ENCODE measurements at places on chromosomes 16 and 17.

DNA sequence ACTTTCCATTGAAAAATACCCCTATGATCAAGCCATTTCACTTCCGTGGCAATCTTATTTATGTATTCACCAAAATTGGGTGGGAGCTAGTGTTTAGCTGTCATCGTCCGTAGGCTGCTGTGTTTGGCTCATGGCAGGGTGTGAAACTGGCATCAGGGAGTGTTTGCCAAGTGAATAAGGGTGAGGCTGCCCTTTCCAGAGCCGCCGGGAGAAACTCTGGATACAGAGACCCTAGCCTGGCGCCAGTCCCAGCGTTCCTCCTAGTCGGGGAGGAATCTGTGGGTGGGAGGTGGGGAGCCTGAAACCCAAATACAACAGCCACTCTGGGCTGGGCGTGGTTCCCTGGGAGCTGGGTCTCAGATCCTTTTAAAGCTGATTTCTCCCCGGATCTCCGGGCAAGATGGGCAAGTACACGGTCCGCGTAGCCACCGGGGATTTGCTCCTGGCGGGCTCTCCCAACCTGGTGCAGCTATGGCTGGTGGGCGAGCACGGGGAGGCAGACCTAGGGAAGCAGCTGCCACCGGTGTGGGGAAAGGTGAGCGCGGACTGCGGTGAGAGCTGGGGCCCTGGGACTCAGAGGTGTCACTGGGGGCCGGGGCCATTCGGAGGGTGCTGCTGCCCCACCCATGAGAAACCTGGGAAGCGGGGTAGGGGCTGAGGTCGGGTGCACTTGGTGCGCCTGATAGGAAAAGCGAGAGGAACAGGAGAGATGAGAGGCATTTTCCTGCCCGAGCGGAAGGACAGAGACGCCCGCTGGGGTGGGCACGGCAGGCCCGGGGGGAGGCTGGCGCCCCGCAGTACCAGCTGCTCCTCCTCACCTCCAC, 62.1 kb upstream of the TEKT1 start:
- DNase-seq, result no peak

DNA sequence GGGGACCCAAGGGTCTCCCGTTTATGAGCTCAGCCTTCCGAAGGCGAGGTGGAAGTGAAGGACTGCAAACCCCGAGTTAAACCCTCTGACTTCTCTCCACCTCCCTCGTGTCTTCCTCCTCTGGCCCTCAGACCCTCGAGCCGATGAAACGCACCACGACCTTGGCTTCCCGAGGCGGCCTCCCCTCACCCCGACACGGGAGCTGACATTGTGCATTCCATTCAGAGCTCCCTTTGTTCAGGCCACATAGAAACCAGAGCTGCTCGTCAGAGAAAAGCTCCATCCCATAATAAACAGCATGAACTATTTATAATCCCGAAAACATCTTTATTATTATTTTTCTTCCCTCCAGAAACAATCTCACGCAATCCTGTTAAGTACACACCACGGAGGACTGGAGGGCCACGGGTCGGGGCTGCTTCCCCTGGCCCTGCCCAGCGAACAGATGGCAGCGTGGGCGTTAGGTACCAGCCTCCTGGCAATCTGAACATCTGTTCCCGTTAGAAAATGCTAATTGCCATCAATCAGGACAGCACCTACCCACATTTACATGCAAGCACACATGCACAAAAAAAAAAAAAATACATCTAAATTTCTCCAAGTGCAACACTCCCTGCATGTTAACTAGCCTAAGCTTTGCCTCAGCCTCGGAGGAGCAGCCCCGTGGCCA, 145.7 kb downstream of the RBFOX3 start:
- DNase-seq, result no peak

- DNase-seq, result no peak
Measured at GRCh38 chr17:17018612-17019429, 23.4 kb upstream of the MPRIP start.

- no peak for DNase-seq
Measured at GRCh38 chr17:79681101-79681621, 49.6 kb upstream of the ENPP7 start.

DNA sequence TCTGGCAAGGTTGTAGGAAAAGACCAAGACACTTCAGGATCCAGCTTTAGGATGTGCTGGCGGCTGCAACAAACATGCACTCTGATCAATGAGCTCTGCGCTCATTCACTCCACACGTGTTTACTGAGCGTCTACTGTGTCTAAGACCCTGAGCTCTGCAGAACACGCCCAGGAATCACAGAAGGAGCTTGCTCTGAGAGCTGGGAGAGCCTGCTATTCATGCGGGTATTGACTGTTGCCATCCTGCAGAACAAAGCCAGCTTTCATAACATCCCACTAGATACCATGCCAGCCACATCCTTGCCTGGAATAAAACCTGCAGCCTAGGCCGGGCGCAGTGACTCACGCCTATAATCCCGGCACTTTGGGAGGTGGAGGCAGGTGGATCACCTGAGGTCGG, 44.1 kb downstream of the NXN start:
- no peak for DNase-seq

GRCh38 chr16:10876799-10877341, at the start of gene CIITA:
Gene CIITA (plus strand): TSS chr16:10877202. CDS start chr16:10877331, 129 bp downstream.
- DNase-seq, result no peak

GRCh38 chr17:75110234-75110937, 617 bp downstream of the ARMC7 start:
- DNase-seq, result no peak

GRCh38 chr16:48605518-48606110, 4.4 kb downstream of the N4BP1 start:
- DNase-seq, result no peak

DNA sequence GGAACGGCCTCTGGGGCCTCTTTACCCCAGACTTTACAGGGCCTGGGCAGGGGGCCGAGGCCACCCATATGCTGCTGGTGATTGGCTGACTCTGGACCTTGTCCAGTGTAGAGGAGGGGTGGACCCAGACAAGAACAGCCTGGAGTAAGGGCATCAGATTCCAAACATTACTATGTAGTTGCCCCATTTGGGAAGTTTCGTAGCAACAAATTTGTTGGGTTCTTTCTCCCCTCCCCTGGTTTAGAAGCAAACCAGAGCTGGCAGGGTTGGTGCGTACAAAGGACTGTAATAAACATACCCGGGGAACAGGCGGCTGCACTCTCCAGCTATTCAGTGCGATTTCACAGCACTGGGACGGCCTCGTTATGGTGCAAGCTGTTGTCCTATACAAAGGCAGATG, 145.5 kb downstream of the NTN1 start:
- no peak for DNase-seq

DNA sequence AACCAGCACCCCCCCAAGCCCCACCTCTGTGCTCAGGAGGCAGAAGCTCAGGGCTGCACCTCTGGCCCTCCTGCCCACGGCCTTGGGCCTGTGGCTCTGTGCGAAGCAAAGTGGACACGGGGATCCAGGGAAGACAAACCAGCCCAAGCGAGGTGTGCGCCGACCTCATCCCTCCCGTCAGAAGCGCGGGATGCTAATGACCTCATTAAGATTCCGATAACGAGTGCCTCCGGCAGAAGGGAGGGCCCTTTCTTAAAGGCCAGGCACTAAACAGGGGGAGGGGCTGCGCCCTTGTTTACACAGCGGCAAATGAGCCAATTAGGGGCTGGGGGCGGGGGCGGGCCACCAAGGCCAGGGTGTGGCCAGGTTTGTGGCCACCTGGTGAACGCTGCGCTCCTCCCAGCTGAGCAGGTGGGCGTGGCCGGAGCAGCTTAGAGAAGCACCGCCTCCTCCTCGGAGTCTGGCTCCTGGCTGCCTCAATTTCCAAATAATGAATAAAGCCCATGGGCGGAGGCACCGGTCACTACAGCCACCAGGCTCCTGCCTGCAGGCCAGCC, 3.2 kb downstream of the CBX4 start:
- no peak for DNase-seq

Data from stimulated activated CD8-positive, alpha-beta memory T cell treated with anti-CD3 and anti-CD28 coated beads, Interleukin-7, amount 100 ng/mL, for 1 hour (primary cell).